Kidney epithelial cell (primary cell): ENCODE measurements at places on chromosomes 11 and 22.

DNA sequence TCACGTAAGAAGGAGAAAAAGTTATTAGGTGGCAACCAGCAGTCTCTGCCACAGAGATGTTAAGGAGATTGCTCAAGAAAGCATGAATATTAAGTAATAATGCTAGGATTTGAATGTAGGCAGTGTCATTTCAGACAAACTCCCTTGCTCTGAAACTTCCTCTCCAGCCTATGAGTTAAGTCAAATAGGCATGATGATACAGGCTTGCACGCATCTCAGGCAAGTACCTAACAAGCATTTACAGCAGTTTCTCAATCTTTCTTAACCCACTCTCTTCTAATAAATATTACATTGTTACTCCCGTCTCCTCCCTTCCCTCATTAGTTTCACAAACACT, 72.7 kb downstream of the RAB38 start:
- no peak for DNase-seq

DNA sequence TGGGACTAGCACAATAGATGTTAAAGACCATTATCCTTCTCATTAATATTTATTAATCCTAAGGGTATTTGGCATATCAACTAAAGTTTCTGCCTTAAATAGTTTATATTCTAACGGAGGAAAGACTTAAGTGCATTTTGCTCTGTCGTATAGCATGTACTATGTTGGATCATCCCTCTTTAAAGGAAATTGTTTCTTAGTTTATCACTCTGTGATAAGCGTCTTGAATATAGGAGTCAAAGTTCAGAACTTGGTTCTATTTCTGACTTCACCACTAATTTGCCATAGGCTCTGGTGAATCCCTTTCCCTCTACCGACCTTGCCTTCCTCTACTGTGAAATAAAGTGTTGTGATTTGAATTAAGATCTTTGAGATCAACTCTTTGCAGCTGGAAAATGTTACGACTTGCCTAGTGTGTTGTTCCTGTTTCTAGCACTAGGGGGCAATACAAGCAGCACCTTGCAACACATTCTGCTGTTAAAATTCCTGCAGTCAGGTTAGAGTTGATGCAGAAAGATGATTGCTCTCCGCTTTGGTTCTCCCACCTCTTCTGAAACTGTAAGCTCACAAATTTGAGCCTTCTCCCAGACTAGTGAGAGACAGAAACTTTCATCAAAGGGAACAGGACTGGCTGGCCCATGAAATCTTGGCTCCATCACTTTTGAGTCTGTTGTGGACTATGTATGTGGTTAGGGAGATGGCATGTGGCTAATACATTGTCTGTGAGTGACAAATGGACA, 27.8 kb upstream of the ZNRF3 start:
- DNase-seq: peak; percentile 52

GRCh38 chr22:36409911-36410756, 22.4 kb upstream of the MYH9 start:
- DNase-seq: peak; percentile 95

GRCh38 chr11:12496181-12497025, 119.0 kb downstream of the PARVA start:
- DNase-seq: no peak

GRCh38 chr11:62497132-62497801, 49.3 kb downstream of the AHNAK start:
- no peak for DNase-seq

GRCh38 chr22:27062910-27063309, 405.5 kb downstream of the MIAT start:
- no peak for DNase-seq

DNA sequence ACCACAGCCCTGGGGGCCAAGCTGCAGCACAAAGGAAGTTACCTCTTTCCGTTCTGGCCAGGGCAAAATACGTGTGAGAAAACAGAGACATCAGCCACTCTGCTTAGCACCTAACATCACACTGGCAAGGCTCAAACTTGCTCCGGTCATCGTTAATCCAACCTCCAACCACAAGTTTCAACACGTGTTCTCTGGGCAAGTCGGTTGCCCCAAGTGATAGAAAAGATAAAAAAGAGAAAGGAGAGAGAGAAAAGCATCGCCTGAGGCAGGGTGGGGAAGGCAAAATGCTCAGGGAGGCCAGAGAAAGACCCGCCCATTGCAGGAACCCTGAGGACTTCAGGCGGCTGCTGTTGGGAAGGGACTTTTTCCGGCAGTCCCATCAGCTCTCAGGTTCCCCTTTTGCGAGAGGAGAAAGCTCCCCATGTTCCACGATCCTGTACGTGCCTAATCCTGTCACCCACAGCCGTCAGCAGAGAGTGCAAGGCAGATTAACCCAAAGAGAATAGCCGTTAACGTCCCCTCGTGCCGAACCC, 18.5 kb upstream of the B4GALNT4 start:
- no peak for DNase-seq

DNA sequence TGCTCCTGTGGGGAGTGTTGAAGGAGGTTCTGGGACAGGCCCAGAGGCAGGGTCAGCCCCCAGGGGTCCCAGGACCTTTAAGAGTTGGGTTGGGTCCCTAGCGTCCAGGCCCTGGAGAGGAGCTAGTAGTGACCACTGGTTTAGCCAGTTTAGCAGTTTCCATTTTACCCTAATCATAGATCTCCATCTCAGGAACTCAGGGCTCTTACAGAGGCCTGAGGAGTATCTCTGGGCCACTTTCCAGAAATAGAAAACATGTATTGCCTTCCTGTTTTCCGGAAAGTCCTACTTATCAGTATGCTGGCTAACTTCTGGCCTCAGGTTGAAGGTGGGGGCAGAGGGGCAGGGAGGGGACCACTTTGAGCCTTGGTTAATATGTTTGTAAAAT, 13.5 kb downstream of the NCF4 start:
- DNase-seq: no peak

GRCh38 chr22:23070418-23071229, at the start of gene GNAZ:
Gene GNAZ, plus strand, starts transcription at chr22:23070519. Its CDS starts 25,177 bp downstream, at chr22:23095696.
- no peak for DNase-seq

- DNase-seq: no peak
These were observed 255.9 kb downstream of the INSC start for GRCh38 chr11:15370495-15371147.

DNA sequence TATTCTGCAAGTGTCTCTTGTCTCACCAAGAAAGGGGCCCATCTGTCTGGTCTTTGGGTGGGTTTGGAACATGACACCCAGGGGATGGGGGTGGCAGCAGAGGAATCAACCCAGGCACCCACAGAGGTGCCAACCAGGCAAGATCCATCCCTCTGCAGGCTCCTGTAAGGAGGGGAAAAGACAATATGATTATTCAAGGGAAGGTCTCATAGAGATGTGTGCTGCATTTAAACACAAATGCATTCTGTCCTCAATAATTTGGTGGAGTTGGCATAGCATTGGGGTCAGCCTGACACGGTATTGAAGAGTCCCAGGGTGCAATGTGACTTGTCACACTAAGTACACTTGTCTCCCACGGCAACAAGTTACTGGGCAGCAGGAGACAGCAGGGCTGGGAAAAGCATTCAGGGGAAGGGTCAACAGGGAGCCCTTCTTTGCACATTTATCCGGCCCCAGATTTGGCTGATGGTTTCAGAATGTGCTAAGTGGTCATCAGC, 33.1 kb upstream of the SPON1 start:
- no peak for DNase-seq
